Fibroblast of skin of scalp (primary cell): ENCODE measurements at places on chromosomes 5 and 9.

GRCh38 chr5:149282027-149282965 is 10.6 kb downstream of the AFAP1L1 start:
- no peak for DNase-seq

DNA sequence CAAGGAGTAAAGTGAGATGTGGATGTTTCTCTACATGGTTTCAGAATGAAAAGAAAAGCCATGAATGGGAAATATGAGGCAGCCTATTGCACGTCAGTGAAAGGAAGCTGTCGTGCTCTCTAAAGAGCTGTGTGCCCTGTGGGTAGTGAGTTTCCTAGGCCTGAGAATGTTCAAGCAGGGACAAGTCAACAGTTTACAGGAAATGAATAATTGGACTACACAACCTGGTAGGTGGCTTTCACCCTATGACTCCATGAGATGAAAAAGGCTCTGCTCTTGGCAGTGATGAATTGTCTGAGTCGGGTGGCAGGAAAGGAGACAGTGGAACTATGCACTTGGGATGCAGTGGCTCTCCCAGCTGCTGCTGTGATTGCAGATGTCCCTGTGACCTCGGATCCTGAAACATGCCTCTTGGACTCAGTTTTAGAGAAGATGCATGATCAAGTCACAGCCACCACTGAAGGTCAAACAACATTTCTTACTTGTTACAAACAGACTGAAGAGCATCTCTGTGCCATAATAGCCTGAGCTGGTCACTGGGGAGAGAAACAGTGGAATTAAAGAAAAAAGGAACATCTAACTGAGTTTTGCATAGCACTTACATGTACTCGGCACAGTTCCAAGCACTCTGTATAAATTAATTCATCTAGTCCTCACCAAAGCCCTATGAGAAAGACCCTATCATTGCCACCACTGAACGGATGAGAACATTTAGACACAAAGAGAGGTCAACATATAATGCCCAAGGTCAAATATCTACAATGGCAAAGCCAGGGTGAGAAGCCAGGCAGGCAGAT is 293.7 kb downstream of the SPOCK1 start:
- no peak for DNase-seq

DNA sequence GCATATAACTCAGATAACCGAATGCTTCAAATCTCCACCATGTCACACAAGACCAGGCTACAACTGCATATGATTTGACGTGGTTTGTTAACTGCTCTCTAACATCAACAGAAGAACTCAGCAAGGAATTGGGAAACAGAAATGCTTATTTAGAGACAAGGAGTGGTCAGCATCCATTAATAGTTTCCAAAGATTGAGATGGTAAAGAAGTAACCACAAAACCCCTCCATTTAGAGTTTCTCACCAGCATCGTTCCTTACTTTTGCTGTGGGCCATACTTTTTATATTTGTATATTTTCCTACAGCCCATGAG is 25.2 kb downstream of the DPYSL3 start:
- DNase-seq: peak; percentile 27

DNA sequence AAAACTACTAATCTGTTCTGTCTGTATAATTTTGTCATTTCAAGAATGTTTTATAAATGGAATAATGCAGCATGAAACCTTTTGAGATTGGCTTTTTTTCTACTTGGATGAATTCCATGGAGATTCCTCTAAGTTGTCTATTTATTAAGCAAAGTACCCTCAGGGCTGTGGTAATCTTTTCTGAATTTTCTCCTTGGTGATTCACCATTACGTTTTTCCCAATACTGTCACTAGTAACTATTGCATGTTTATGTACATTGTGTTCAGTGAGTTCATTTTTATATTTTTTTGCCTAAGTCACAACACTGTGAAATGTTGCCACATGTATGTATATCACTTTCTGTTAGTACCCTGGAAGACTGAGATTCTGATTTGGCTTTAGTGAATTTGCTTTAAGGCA is 177.0 kb upstream of the GRIN3A start:
- DNase-seq: no peak

GRCh38 chr9:38322937-38323336 is 69.6 kb upstream of the ALDH1B1 start:
- no peak for DNase-seq
